ENCODE measurements at places on chromosomes 1 and 21.
A peak's percentile ranks its signal among the peaks of the same experiment; 100 is the strongest.

- DNase-seq: no peak
Observed at GRCh38 chr1:212401042-212401441, 13.6 kb downstream of the PACC1 start.

GRCh38 chr1:48047116-48047515 is 49.9 kb upstream of the TRABD2B start:
- DNase-seq: no peak

- DNase-seq: no peak
Observed at GRCh38 chr1:234621127-234621468, 11.1 kb upstream of the IRF2BP2 start.

DNA sequence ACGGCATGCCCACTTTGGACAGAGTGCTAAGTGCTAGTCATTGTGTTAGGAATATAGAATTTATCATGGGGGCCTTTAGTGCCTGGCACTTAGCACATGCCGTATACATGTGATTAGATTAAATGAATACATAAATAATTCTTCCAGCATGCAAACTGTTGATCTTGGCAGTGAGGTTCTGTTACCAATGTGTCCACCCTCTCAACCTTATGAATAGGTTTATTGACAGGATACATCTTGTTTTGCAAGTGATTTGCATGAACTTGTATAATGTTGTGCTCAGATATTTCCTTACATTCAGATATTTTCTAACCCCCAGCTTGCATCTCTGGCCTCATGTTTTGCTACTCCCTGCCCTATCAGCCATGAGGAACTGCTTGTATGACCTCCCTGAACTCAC is 60.3 kb upstream of the ZNF648 start:
- DNase-seq: no peak

- DNase-seq: no peak
Observed at GRCh38 chr1:151967091-151967490, 26.6 kb downstream of the S100A10 start.

DNA sequence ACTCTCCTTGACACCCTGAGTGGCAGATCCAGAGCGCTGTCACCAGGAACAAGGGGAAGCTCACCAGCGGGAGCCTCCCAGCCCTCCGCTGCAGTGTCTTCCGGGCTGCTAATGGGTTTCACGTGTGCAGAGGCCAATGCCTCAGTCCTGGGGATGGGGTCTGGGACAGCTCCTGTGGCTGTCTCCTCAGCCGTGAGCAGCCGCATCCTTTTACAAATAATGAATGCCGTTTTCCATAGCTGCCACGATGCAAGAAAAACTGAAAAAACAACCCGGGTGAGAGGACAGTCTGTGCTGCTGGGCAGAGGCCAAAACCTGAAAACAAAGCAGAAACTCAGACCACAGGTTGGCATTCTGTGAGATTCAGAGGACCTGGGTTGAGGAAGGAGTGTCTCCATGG is 212.2 kb upstream of the RAB4A start:
- peak; percentile 13 for DNase-seq

DNA sequence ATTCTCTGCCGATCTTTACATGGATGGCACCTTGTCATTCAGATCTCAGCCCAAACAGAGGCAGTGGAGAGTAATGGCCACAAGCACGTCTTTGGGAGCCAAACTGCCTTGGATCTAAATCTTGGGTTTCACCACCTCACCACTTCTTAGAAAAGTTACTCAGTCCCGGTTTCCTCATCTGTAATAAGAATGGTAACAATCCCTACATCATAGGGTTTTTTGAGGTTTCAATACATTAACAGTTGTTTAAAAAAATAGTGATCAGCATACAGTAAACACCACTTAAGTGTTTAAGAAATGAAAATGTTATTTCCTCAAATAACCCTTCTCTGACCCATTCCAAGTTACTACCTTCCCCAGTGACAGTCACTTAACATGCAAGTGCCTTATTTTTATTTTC is 38.5 kb upstream of the KCNA3 start:
- DNase-seq: no peak

DNA sequence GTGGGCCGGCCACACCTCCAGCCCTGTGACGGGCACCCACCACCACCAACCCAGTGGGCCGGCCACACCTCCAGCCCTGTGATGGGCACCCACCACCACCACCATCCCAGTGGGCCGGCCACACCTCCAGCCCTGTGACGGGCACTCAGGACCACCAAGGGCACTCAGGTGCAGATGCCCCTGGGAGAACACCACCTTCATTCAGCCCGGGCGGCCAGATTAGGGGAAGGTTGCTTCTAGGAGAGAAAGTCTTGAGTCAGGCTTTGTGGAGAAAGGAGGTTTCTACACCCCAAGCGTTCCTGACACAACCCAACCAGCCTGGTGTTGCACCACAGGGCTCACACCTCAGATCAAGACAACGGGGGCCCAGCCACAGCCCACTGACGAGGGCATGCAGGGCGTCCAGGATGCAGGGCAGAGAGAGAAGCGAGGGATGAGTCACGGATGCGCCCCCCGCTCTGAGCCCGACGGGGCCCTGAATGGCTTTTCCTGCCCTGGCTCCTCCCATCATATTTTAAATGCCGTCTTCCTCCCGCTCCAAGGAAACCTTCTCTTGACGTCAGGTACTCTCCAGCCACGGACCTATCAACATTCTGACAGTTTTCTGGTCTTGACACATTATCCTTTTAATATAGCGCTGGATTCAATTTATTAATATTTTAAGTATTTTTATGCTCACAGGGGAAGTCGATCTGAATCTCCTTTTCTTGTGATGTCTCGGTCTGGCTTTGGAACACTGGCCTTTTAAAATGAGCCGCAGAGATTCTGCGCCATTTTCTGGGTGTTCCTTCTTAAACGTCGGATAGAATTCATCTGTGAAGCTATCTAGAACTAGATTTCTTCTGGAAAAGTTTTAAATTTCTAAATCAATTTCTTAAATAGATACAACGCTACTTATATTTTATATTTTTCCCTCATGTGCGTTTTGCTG is 631 bp upstream of the SPATC1L start:
- peak; percentile 65 for DNase-seq

GRCh38 chr1:151945725-151946722 is 36.7 kb upstream of the THEM4 start:
- peak; percentile 18 for DNase-seq

DNA sequence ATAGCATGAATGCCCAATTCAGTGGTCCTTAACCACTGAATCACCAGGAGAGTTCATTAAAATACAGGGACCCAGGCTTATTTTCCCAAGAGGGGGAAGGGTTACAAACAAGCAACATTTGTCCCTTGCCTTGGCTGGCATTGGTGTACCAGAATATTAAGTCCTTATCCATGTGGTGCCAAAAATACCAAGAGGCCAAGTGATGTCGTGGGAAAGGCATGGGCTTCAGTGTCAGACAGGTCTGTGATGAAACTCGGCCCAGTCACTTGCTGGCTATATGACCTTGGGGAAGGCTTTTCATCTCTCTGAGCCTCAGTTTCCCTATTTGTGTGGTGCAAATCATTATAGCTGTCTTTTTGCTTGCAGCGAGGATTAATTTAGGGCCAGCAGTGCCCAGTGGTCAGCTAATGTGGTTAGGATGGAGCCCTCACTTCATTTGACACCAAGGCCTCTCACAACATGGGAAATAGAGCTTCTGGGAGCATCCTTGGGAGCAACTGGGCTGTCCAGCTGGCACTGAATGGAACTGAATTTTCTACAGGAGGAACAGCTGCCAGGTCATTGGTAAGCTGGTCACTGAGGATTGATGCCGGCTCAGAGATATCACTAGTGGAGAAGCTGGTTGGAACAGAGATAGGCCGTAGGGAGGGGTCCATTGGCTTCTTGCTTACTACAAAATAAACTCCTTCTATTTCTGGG is 77.2 kb upstream of the PPP2R5A start:
- no peak for DNase-seq

GRCh38 chr1:192140382-192140781 is 17.9 kb upstream of the RGS18 start:
- DNase-seq: no peak

- no peak for DNase-seq
Observed at GRCh38 chr1:180431683-180432082, 70.7 kb downstream of the ACBD6 start.

DNA sequence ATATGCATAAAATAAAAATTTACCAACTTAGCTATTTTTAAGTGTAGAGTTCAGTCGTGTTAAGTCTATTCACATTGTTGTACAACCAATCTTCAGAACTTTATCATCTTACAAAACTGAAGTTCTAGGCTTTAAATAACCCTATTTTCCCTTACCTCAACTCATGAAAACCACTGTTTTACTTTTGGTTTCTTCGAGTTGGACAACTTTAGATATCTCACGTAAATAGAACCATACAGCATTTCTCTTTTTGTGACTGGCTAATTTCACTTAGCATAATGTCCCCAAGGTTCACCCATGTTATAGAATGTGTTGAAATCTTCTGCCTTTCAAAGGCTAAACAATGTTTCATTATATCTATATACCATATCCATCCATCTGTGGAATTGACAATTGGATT is 819.0 kb upstream of the ADGRL4 start:
- no peak for DNase-seq

DNA sequence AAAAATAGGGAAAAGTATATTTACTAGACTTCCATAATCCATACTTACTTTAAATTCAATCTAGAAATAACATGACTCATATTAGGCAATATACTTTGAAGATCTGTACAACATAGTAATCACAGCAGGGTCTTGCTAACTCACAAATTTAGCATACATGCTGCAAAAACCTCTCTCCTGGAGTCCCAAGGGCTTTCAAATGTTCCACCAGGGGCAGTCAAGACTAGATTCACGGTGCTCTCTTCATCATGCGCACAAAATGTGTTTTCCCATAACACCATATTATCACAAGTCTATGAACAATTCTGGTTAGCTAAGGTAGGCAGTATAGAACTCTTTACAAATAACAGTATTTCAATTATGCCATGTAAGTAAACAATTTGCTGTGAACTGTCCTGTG is 45.8 kb downstream of the SSX2IP start:
- no peak for DNase-seq

- DNase-seq: no peak
Observed at GRCh38 chr1:60245324-60245723, 171.8 kb upstream of the C1orf87 start.

- no peak for DNase-seq
Observed at GRCh38 chr1:229621663-229622062, 4.3 kb downstream of the TAF5L start.

DNA sequence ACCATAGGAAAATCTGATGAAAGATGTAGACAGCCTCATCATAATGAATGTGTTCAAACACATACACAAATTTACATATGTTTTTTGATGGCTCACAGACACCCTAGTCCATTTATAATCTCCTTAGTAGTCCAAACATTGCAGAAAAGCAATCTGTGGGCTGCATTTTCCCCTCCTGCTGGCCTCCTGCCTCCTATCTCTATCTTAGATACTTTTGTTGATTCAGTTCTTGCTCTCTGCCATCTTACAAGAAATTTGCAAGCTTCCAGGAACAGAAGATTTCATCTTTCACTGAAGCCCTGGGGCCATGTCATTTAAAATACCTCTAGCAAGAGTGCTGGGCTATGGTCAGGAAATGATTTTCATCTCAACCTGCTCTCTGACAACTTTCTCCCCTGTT is 50.6 kb downstream of the DUSP10 start:
- DNase-seq: no peak

DNA sequence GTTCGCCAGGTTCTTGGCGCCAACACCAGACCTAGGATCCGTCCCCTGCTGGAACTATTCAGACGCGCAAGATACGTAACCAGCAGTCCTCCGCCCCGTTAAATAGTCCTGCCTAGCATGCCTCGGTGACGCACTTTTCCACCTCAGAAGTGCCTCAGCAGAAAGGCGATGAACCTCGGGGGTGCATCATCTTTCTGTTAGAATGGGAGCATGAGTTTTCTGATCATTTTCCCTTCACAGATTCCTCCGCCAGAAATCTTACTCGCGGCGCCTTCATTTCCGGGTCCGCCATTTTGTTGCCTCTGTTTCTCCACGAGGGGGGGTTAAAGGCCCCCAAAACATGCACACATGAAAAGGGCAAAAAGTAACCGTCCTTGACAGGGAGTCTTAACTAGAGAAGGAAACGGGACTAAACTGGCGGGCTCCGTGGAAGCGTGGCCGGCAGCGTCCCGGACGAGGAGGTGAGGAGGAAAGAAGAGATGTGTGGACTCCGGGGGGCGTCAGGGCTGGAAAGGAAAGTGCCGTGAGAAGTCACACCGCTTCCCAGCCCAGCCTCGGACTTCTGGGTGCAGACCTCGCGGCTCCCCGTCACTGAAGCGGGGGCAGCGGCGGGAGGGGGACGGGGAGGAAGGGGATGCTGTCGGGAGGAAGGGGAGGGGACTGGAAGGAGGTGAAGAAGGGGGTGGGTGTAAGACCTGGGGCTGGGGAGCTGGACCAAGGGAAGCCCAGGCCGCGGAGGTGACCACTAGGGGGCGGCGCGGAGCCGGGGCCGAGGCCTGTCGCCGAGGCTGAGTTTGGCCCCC is at the start of gene GABPB2:
GABPB2 (plus strand) TSS at position 288 of the 803 bp plus-strand sequence. CDS start 17,429 bp downstream, outside the sequence.
- peak; percentile 95 for DNase-seq

GRCh38 chr1:233409540-233409939 is 82.0 kb downstream of the MAP3K21 start:
- no peak for DNase-seq

DNA sequence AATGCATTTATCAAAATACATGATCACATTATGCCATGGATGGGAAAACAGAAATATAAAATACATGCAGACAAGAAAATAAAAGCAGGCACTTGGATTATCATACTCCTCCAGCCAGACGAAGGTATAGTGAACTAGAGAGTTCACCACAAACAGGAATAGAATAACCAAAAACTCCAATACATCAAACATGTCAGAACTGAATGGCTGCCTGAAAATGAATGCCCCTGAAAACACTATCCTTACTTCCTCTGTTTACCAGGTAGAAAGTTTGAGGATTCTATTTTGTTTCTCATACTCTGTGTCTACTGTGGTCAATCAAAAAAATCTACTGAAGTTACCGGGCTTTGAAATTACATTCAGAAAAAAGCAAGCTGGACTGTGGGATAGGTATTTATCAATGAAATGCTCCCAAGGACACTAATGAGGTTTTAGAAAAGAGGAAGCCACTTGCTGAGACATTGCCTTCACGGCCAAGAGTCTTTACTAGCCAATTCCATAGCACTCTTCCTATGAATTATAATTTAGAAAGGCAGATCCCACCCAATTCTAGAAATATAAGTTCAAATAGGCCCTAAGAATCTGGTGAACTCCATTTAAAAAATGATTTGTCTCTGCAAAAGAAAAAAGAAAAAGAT is 197.7 kb downstream of the SMYD3 start:
- DNase-seq: no peak

DNA sequence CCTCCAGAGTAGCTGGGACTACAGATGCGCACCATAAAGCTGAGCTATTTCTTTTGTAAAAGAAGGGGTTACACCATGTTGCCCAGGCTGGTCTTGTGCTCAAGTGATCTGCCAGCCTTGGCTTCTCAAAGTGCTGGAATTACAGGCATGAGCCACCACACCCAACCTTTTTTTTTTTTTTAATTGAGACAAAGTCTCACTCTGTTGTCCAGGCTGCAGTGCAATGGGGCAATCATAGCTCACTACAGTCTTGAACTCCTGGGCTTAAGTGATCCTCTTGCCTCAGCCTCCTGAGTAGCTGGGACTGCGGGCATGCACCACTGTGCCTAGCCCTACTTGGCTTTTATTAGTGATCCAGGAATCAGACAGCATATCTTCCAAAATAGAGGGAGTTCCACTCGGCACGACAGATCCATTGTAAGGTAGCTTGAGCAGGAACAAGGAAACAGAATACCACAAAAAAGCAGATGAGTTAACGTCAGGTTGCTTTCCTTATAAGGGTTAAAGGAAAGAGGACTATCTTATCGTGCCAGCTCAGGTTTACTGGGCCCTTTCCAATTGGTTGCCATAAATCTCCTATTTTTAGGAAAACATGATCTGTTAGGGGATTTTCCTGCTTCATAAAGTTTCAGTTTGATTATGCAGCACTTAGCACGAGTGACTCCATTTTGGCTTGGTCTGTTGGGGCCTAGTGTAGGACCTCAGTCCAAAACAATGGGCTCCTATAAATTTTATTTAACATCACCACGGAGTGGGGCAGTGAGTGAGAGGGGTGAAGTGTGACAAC is 45.2 kb downstream of the NENF start:
- DNase-seq: no peak
